Effector memory CD8-positive, alpha-beta T cell (primary cell): ENCODE measurements at places on chromosomes 6 and 20.

GRCh38 chr6:49582529-49582928, 32.1 kb downstream of the C6orf141 start:
- DNase-seq, result no peak

- no peak for DNase-seq
Measured at GRCh38 chr20:32893263-32894025, 34.7 kb downstream of the EFCAB8 start.

- no peak for DNase-seq
Measured at GRCh38 chr6:119108076-119108475, 29.6 kb upstream of the FAM184A start.

DNA sequence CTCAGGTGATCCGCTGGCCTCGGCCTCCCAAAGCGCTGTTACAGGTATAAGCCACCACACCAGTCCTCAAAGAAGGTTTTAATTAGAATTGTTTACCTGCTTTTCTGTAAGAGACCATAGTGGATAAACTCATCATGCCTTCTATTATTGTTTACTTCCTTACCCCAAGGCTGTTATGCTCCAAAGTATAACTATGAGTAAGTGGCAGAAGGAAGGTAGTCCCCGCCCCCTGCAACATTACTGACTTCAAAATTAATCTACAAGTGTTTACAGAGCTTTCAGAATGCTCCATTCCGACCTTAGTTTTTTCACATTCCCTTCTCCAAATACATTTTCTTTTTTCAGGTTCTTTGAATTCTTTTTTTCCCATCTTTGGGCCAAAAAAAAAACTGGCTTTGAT, 480.5 kb upstream of the NOX3 start:
- DNase-seq, result no peak

DNA sequence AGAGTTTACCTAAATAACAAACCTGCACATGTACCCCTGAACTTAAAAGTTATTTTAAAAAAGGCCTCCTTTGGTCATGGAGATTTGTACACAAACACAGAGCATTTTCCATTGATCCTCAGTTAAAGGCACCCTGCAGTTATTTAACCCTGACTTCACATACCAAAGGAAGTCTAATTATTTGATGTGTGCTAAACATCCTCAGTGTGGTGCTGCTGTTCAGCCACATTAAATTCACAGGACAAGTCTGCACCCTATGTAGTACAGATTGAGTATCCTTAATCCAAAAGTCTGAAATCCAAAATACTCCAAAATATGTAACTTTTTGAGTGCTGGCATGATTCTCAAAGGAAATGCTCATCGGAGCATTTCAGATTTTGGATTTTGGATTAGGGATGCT, 21.4 kb downstream of the KCNQ5 start:
- no peak for DNase-seq

DNA sequence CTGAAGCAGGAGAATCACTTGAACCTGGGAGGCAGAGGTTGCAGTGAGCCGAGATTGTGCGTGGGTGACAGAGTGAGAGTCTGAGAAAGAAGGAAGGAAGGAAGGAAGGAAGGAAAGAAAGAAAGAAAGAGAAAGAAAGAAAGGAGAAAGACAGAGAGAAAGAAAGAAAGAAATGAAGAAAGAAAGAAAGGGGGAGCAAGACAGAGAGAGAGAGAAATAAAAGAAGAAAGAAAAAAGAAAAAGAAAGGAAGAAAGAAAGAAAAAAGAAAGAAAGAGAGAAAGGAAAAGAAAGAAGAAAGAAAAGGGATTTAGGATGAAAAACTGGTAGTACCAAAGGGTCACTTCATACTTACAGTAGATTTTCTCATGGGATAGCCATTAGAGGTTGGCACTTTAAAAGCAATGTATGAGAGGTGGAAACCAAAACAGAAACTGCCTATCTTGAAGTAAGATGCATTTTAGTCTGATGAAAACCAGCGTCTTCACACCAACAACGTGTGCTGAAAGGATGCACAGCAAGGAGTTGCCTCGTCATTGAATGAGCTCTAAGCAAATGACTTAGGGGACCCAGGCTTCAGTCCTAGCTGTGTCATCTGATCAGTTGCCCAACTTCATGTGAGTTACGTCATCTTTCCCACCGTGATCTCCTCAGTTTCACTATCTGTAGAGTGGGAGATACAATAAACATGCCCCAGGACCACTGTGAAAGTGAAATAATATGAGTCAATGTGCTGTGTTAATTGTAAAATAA, 133.9 kb upstream of the NEDD9 start:
- DNase-seq, result peak; percentile 29

GRCh38 chr6:120764312-120764711, 570.0 kb downstream of the TBC1D32 start:
- no peak for DNase-seq

GRCh38 chr20:37881601-37882343, 21.2 kb upstream of the VSTM2L start:
- no peak for DNase-seq

DNA sequence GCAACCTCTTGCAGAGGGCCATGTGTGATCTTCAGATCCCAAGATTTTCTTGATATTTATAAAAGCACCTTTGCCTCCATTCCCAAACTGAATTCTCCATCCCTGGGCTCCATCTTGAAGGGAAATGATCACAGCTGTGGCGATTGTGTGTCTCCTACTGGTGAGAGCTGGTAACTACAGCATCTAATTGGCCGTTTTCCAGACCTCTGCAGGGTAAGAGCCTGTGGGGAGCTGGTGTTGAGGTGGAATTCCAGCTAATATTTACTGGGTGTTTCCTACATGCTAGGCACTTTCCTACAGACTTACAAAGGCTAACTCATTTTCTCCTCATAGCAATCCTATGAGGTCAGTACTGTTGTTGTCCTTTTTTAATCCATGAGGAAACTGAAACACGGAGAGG, 59.2 kb upstream of the FNDC1 start:
- peak; percentile 44 for DNase-seq

DNA sequence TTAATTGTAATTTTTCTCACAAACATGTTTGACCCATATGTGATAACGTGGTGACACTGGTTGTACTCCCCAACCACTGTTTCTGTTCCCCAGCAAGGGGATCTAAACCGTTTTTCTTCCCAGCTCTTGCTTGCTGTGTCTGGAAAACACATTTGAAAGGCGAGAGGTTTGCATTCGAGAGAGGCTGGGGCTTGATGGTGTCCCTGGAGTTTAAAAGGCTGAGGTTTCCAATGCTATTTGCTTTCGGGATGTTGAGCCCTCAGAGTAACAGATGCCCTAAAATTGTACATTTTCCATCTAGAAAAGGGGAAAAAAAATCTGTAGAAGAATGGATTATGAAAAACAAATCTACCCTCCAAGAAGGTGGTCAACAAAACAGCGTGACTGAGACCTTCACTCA, 35.4 kb downstream of the AKAP12 start:
- no peak for DNase-seq

- DNase-seq, result no peak
Measured at GRCh38 chr20:8853805-8854338, 215.0 kb upstream of the PLCB4 start.

DNA sequence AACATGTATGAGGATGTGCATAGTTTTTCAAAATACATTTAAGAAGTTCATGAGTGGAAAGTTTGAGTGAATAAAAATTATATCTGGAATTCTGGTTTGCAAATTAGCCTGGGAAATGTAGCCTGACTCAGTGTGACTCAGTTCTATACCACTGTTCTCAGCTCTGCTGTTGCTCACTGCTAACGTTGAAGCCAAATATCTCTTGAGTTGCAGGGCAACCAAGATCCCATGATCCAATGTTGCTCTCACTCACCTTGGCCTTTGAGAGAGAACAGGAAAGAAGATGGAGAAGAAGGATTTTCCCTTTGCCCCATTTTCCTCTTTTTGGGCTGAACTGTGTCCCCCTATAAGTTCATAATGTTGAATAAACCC, 28.9 kb downstream of the PSMB9 start:
- DNase-seq, result no peak

GRCh38 chr6:133467231-133467981, 226.2 kb downstream of the EYA4 start:
- no peak for DNase-seq

DNA sequence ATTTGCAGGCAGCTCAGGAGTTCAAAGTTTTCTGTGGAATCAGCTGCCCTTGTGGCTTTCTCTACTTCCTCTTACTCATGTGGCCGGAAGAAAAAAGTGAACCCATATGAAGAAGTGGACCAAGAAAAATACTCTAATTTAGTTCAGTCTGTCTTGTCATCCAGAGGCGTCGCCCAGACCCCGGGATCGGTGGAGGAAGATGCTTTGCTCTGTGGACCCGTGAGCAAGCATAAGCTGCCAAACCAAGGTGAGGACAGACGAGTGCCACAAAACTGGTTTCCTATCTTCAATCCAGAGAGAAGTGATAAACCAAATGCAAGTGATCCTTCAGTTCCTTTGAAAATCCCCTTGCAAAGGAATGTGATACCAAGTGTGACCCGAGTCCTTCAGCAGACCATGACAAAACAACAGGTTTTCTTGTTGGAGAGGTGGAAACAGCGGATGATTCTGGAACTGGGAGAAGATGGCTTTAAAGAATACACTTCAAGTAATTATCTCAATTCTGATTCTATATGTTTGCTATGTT, 1.1 kb downstream of the MGME1 start:
- peak; percentile 21 for DNase-seq

- DNase-seq, result no peak
Measured at GRCh38 chr6:147285087-147285855, 81.1 kb downstream of the STXBP5 start.

DNA sequence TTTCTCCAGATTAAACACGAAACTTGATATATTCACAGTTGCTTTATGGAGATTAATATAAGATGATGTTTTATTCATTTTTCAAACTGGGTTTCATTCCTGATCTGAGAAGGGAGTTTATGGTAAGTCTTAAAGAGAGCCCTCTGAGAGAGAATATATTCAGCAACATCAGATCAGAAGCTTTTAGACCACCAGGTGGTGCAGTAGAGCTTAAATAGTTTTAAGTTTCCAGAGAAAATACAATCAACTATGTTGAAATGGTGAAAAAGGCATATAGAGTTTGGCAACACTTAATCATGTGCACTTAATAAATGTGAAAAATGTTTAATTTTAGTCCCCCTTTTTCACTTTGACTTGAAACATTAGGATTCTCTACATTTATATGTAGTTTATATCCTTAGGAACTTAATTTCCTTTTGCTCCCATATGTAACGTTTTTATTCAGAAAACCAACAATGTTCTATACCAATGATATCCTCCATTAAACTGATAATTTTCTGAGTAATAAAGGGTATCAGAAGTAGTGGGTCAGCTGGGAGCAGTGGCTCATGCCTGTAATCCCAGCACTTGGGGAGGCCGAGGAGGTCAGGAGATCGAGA, 86.4 kb upstream of the CLDN20 start:
- DNase-seq, result peak; percentile 45

DNA sequence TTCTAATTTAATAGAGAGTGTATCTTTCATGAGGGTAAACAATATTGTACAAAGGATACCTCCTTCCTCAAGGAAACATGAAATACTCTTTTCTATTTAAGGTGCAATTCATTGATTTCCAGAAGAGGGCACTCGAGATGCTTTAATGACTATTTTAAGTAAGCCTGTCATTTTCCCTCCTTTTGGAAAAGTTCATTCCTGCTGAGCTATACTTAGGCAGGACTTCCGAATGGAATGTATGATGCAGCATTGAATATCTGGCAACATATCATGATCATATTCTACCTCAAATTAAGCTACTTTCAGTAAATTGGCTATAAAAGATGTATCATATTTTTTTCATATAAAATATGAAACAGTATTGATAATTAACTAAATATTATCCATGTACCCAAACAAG, 5.0 kb downstream of the DST start:
- no peak for DNase-seq

DNA sequence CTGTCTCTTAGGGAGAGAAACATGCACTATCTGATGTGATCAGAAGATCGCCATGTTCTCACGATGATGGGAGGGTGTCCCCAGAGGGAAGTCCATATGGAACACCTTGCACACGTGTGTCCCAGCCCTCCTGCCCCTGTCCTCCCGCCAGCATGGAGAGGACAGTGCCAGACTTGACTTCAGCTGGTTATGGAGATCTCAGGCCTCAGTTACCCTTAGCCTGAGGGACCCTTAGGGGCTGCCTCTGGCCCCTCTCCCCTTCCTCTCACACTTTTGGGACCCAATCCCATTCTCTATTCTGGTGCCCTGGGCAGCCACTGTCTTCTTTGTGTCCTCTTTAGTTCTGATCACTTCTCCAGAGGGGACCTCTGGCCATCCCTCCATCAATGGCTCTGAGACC, 1.6 kb downstream of the TREML4 start:
- DNase-seq, result no peak

- DNase-seq, result no peak
Measured at GRCh38 chr20:15257569-15257870, 920.1 kb upstream of the FLRT3 start.

- no peak for DNase-seq
Measured at GRCh38 chr20:25351024-25351360, 39.6 kb downstream of the ABHD12 start.

DNA sequence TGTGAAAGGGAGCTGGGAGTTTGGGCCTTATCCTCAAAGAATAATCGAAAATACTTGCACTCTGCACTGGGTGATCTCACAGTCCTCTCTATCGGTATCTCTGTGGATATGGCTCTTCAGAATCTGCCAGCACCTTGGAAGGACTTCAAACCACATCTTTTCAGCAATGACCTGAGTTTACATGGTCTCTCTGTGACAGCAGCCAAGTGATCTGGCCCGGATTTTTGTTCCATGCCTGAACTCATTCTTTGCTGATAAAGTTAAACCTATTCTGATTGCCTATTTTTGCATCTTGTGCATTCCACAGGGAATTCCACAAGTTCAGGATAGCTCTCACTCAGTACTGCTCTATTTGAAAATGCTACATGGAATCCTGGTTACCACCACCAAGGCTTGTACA, 98.9 kb downstream of the HDGFL1 start:
- DNase-seq, result no peak

DNA sequence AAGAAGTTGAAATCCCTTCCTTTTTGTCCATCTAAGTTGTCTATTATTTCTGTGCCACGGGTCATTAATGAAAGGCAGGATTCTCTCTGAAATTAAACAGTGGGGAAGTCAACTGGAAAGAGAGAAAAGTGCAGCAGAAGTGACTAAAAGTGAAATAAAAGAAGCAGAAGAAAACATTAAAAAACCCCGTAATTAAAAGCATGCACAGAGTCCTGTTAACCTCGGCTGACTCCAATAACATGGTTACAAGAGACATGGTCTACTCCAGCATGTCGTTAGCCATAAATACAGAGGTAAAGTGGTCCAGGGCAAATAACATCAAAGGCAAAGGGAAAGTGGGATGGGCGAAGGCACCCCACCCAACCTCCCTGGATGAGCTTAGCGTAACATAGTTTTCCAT, 13.0 kb upstream of the MOXD1 start:
- no peak for DNase-seq

DNA sequence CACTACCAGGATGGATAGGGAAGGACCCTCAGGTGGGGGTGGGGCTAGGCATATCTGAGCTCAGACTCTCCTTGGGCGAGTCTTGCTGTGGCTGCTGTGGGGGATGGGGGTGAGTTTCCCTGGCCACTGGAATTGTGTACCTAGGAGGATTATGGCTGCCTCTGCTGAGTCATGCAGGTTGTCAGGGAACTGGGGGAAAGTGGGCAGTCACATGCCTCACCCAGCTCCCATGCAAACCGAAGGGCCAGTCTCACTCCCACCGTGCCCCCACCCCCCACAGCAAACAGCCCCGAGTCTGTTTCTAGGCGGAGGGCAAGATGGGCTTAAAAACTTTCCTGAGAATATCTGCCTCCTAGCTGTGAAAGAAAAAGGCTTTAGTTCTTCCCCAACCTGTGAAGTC, 210.3 kb upstream of the FERMT1 start:
- DNase-seq, result no peak

- no peak for DNase-seq
Measured at GRCh38 chr6:141026504-141026903, 1106.2 kb upstream of the GJE1 start.

GRCh38 chr6:40668203-40668602, 81.0 kb upstream of the LRFN2 start:
- no peak for DNase-seq
